Activated T-cell treated with anti-CD3 and anti-CD28 coated beads for 48 hours (primary cell): ENCODE measurements at places on chromosomes 2 and 18.

DNA sequence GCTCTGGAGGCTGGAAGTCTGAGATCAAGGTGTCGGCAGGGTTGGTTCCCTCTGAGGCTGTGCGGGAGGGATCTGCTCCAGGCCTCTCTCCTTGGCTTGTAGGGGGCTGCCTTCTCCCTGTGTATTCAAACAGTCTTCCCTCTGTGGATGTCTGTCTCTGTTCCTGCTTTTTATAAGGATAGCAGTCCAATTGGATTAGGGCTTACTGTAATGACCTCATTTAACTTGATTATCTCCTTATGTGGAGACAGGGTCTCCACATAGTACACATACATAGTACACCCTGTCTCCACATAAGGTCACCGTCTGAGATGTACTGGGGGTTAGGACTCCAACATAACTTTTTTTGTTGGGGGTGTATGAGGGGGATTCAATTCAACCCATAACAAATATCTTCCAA is 30.5 kb downstream of the TCF7L1 start:
- no peak for DNase-seq

- no peak for DNase-seq
Observed at GRCh38 chr2:160238392-160238791, 38.3 kb upstream of the ITGB6 start.

DNA sequence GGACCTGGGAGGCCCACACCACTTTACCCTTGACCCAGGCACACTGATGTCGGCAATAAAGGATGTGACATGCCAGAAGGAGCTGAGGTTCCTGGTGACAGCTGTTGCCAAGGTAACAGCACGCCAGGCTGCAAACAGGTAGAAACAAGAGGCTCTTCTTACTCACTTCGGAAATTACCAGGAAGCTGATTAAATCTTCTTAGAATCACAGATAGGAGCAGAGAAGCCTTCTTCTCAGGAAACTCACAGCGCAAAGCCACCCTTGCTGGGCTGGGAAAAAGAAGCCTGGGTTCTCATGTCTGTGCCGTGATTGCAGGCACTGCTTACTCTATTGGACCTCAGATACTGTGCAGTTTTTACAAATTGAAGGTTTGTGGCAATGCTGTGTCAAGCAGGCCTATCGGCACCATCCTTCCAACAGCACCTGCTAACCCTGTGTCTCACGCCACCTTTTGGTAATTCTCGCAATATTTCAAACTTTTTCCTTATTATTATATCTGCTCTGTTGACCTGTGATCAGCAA is 61.0 kb upstream of the TAF1B start:
- DNase-seq: peak; percentile 66

DNA sequence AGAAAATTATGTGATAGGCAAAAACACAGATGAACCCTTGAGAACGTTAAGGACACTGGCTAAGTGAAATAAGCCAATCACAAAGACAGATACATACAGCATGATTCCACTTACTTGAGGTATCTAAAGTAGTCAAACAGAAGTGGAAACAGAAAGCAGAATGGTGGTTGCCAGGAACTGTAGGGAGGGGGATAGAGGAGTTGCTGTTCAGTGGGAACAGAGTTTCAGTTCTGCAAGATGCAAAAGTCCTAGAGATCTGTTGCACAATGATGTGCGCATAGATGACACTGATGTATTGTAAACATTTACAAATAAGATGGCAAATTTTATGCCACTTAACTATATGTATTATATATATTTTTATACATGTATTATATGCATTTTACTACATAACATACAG is 59.7 kb downstream of the POLE4 start:
- DNase-seq: no peak

DNA sequence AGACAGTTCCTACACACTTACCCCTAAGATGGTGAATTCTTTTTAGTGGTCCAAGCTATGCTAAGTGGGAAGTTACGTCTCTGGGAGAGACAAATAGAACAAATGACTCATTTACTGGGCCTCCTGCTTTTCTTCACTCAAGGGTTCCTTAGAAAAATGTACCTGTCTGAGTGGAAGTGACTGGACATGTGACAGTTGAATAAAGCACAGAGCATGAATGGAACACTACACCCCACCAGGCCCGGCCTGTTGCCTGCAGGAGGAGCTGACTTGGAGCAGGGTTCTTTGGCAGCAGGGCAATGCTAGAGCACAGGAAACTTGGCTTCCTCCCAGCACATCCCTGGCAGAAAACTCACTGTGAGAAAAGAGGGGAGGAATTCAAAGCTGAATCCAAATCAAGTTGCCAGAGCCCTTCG is 451.0 kb upstream of the SETBP1 start:
- DNase-seq: no peak

- no peak for DNase-seq
Observed at GRCh38 chr18:45175511-45175910, 439.8 kb upstream of the SLC14A2 start.

DNA sequence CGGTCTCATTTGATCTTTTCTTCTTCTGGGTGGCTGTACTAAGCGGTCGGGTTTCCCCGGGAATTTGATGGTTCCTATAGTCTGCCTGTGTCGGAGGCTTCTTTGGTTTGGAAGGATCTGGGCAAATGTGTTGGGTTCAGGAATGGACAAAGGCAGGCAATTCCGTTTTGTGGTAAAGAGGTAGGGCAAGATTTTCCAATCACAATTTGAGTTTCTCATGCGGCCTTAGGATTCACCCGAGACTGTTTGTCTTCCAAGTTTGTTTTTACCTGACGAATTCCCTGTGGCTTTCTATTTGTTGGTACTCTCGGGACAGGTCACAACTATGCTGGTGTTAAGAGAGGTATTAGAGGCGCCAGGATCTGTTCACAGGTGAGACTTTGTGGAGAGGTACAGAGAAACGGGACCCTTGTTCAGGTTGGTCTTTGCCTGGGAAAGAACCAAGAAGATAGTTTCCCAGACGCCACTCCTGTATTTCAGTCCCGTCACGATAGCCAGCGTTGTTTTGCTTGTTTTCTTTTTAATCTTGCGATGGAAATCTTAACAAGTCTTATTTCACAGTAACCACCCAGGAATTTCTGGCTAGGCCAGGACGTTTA is 3.0 kb downstream of the SP5 start:
- no peak for DNase-seq

DNA sequence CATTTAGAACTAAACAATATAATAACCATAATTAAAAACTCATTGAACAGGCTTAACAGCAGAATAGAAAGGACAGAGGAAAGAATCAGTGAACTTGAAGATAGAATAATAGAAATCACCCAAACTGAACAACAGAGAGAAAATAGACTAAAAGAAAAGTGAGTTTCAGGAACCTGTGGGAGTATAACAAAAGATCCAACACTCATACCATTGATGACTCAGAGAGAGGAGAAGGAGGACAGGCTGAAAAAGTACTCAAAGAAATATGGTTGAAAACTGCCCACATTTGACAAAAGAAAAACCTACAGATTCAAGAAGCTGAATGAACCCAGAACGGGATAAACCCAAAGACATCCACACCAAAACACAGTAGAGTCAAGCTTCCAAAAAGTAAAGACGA is 54.2 kb upstream of the FMNL2 start:
- DNase-seq: no peak

DNA sequence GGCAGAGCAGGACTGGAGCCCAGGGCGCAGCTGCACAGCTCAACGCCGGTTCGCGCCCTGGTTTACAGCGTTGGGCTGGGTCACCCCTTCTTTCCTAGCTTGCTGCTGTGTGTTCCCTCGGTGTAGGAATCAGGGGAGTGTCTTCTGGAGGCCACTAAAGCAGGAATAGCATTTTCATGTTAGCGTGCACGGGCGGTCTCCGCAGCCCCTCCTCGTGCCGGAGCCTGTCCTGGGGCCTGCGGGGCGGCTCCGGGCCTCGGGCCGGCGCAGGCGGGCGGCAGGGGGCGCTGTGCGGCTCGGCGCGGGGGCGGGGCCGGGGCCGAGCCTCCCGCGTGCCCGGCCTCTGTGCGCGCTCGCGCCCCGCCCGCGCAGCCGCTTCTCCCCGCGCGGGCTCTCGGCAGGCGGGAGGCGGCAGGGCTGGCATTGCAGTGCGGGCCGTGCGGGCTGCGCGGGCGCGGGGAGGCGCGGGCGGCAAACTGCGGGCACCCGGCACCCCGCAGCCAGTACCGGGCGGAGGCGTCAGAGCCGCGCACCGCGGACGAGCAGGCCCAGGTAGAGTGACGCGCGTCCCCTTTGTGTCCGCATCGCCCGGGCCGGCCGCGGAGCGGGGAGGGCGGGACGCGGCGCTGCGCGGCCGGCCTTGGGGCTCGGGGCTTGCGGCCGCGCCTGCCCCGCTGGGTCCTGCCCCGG is at the start of gene RNF144A:
Gene RNF144A (plus strand): TSS at position 342 of the 690 bp plus-strand sequence. CDS start 79,515 bp downstream, outside the sequence.
- DNase-seq: peak; percentile 78

DNA sequence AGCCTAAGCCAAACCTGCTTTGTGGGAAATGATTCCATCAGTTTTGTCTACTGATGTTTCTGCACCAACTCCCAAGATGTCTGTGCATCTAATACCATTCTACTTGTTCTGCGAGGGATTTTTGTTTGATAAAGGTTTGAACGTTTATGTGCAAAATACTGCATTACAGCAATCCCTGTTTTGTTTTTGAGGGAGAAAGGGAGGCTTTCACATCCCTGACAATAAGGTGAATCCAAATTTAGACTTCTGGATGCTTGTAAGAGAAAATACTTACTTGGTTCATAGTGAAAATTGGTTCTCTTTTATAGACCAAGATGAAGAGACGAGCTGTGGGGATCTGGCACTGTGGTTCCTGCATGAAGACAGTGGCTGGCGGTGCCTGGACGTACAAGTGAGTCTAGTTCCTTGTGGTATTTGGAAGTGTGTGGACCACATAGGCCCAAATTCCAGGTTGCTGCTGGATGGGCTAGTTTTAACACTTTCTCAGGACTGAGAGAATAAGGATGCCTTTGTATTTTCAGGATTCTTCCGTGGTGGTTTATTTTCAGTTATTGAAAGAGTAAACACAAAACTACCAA is 1.1 kb downstream of the RPL37A start:
- DNase-seq: no peak

DNA sequence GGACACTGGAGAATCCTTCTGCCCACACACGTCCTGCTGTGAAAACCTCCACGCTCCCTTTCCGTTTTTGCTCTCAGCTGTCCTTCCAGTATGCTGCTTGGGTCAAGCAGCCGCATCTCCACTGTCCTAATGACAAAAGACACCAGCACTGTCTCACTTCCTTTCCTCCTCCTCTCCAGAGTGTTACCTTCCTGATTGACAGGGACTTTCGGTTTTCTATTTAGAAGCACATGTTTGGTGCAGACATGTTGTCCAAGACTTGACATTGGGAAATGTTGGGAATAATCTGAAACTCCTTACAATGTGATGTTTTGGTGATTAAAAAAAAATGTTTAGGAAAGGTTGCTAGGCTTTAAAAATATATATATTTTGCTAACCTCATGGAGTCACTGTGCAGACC is 226.6 kb downstream of the FAM210A start:
- no peak for DNase-seq

DNA sequence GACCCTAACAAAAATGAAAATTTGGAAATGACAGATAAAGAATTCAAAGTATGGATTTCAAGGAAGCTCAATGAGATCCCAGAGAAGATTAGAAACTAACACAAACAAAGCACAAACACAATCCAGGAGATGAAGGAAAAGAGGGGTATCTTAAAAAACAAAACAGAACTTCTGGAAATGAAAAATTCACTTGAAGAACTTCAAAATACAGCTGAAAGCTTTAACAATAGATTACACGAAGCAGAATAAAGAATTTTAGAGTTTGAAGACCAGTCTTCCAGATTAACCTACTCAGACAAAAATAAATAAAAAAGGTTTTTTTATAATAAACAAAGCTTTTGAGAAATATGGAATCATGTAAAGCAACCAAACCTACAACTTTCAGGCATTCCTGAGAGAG is 671.8 kb upstream of the SLC39A10 start:
- DNase-seq: no peak

- no peak for DNase-seq
Observed at GRCh38 chr2:217836901-217837491, 165.8 kb downstream of the TNS1 start.

- no peak for DNase-seq
Observed at GRCh38 chr18:58593938-58594337, 35.0 kb downstream of the ALPK2 start.

- DNase-seq: peak; percentile 7
Observed at GRCh38 chr2:212863185-212863588, 288.2 kb downstream of the IKZF2 start.

DNA sequence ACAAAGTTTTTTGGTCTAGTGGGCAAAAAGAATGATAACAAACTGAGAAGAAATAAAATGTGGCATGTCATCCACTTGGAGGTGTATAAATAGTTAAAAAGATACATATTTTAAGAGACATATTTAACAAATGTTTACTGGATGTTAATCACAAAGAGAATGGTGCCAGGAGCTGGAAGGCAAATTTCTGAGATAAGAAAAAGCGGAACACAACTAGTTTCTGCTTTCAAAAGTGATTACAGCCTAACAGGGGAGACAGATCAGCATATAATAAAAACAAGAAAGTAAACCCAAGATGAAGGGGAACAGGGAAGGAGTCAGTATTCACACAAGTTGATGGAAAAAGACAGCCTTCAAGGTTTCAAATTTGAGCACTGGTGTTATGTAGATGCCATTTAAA is 91.3 kb downstream of the OLA1 start:
- no peak for DNase-seq

- no peak for DNase-seq
Observed at GRCh38 chr18:3599195-3599594, 149.2 kb downstream of the TGIF1 start.

DNA sequence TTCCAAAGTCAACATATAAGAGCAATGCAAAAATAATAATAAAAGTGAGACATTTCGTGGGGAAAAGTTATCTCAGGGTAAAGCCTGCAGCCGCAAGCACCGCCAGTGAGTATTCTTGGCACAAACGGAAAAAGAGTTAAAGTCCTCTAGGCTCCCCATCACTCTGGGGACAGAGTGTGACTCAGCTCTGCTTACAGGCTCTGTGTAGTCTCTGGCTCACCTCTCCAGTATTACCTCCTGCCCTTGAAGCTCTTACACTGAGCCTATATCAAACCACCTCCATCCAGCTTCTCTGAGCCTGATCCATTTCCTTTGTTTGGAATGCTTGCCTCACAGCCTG is 55.5 kb downstream of the MTHFD2 start:
- no peak for DNase-seq

DNA sequence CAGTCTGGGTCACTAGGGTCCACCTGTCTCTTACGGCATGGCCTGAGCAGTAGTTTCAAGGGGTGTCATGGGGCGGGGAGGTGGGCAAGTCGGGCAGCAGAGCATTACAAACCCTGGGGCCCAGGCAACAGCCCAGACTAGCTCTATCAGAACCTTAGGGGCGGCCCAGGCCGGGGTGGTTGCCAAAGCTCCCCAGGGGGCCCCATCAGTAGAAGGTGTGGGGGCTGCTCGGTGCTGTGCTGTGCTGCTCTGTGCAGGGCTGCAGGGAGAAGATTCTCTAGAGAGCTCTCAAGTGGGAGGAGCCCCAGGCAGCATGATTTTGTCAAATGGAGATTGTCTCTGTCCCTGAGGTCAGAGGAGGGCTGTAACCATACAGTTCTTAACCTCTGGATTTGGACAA is 36.4 kb upstream of the SLC14A1 start:
- DNase-seq: no peak
